ENCODE measurements at places on chromosomes 1 and 21.
A peak's percentile ranks its signal among the peaks of the same experiment; 100 is the strongest.

DNA sequence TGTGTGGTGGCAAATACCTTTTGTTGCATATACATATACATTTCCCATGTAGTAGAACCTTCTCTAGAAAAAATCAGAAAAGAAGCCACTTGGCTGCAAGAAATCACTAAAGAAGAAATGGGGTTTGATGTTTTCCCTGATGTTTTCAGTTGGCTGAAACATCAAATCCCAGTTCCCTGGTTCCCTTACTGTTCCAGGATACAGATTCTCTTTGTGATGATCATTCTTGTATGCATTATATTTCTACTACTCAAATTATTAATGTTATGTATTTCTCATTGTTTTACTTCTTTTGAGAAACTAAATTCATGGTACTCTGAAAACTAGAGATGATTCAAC lies 7.6 kb downstream of the RNU1-2 start:
- no peak for DNase-seq

DNA sequence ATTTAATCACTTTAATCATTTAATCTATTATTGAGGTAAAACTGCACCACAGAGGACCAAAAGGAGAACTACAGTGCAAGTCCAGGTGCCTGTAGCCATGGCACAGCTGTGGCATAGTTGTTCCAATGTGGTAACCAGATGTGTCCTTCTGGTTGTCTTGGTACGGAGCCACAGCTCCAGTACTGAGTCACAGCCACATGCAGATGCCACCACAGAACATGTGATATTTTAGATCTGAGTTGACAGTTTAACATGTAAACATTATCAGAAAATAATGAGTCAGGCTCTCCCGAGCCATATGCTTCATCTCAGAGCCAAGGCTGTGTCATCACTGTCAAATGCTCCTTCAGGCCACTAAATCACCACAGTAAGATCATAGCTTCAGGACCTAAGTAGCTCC lies 56.4 kb upstream of the RGS7 start:
- DNase-seq: no peak

- peak; percentile 39 for DNase-seq
These were observed 42.8 kb upstream of the USP24 start for GRCh38 chr1:55257958-55258357.

GRCh38 chr1:147721716-147722115 lies 38.7 kb downstream of the GJA5 start:
- DNase-seq: no peak

DNA sequence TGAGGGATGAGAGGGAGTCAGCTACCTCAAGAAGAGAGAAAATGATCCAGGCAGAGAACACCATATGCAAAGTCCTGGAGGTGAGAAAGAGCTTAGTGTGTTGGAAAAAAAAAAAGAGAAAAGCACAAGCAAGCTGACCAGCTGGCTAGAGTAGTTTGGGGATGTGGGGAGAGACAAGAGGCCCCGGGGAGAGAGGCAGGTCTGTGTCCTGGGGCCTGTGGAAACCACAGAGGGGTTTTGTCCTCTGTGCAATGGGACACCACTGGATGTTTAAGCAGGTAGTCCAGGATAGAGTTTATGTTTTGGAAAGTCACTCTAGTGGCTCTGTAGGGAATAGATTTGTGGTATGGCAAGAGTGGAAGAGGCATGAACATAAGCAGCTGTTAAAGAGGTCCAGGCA lies 14.4 kb upstream of the CHI3L1 start:
- DNase-seq: no peak

GRCh38 chr1:150529017-150529416 lies 13.5 kb downstream of the FALEC start:
- no peak for DNase-seq

GRCh38 chr1:2276803-2277580 lies 48.9 kb downstream of the SKI start:
- no peak for DNase-seq

DNA sequence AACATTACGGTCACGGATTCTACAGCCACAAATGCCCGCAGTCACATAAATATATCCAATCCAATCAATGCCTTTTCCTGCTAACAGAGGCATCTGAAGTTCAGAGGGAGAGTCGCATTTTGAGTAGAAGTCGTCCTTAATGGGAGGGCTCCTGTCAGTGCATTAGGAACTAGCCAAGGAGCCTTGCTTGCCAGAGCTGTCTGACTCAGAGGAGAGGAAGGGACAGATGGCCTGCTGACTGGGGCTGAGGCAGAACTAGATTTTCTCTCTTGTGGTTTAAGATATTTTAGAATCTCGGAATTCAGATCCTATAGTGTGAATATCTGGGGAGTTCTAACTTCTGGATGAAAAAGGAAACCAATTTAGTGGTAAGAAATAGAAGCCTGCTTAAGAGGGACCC lies 10.6 kb downstream of the XKR8 start:
- DNase-seq: no peak

GRCh38 chr1:208537198-208537597 lies 293.0 kb upstream of the PLXNA2 start:
- no peak for DNase-seq

- DNase-seq: no peak
These were observed 4.5 kb downstream of the OVAAL start for GRCh38 chr1:180563026-180563827.

- peak; percentile 2 for DNase-seq
These were observed 3.6 kb upstream of the RASSF5 start for GRCh38 chr1:206503591-206504362.

- DNase-seq: no peak
These were observed 217.6 kb upstream of the NFIA start for GRCh38 chr1:60864722-60865121.

DNA sequence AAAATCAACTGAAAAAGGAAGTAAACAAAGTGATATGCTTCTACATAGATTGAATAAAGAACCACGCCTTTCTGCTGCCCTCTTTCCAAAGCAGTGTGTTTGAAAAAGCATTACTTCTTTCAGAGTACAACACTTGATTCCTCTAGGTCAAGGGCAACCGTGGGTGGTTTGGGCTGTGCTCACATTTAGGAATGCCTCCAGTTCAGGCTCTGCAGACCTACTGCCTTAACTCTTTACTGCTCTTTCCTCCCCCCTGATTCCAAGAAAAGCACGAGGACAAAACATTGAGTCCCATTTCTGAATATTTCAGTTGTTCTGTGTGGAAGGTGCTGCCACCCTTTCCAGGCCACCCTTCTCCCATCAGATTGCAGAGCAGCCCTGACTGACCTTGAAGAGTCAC lies 45.2 kb downstream of the ADAMTS1 start:
- DNase-seq: no peak

DNA sequence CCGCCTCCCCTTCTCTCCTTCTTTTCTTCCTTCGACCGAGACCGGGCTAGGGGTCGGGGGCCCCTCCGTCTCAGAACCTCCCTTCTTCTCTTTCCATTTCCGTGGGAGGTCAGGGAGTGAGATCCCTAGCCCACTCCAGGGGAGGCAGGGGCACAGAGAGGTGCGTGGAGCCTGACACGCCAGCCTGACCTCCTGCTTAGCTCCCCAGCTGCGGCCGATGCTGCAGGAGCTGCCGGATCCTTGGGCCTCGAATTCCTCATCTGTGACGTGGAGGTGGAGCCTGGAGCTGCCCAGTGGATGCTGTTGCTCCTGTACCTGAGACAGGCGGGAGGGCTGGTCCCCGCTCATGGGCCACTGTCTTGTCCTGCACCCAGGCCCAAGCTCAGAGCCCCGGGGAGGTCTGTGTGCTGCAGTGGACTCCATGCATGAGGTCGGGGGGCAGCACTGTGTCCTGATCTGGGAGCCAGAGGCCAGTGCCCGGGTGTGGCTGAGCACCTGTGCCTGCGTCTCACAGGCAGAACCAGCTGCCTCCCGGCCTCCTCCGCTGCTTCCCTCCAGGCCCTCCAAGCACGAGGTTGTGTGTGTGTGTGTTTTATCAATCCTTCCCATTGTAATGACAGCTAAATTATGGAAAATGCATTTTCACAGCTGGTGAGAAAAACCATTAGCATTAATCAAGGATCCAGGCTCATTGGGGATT lies 55.3 kb upstream of the TTC34 start:
- DNase-seq: no peak

DNA sequence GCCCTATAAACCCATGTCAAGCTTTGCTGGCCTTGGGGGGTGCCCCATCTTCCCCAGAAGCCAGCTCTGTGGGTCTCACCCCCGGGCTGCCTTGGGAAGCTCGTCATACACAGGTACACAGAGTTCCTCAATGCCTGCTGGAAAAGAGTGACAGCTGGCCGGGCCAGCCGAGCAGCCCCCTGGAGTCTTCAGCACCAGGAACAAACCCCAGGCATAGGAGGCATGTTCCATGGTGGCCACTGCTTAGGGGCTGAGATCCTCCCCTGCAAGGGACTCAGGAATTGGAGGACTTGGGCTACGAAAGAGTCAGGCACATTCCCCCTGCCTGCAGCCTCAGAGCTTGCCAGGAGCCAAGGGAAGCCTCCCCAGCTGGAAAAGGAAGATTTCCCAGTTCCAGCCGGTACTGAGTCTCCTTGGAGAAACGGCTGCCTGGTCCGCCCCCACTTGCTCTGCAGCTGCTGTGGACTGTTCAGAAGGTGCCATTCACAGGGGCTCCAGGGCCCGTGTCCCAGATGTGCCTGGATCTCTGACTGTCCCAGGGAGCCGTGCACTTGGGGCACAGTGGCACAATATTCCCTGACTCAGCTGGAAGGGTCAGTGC lies 89.5 kb downstream of the STUM start:
- no peak for DNase-seq

- DNase-seq: no peak
These were observed 61.9 kb upstream of the TARDBP start for GRCh38 chr1:10950316-10951172.
